Activated T-cell treated with anti-CD3 and anti-CD28 coated beads, Interleukin-2, amount 50 U/mL, for 48 hours (primary cell): ENCODE measurements at places on chromosomes 5 and 9.
A peak's percentile ranks its signal among the peaks of the same experiment; 100 is the strongest.

DNA sequence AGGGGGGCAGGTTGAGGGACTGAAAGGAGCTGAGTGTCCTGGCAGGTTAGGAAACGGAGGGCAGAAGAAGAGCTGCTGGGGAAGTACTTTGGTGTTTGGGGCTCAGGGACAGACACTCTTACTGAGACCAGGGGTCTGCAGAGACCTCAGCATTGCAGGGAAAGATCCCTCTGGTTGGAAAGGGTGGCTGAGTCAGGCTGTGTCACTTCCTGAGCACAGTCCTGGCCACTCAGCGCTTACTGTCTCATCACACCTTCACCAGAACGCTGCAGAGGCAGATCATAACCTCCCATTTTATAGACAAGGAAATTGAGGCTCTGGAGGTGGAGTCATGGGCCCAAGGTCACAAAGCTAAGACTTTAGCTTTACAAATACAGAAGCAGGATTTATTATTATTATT lies 54.3 kb downstream of the LMX1B start:
- no peak for DNase-seq

- DNase-seq: no peak
Observed at GRCh38 chr5:150144246-150144801, 11.3 kb downstream of the PDGFRB start.

DNA sequence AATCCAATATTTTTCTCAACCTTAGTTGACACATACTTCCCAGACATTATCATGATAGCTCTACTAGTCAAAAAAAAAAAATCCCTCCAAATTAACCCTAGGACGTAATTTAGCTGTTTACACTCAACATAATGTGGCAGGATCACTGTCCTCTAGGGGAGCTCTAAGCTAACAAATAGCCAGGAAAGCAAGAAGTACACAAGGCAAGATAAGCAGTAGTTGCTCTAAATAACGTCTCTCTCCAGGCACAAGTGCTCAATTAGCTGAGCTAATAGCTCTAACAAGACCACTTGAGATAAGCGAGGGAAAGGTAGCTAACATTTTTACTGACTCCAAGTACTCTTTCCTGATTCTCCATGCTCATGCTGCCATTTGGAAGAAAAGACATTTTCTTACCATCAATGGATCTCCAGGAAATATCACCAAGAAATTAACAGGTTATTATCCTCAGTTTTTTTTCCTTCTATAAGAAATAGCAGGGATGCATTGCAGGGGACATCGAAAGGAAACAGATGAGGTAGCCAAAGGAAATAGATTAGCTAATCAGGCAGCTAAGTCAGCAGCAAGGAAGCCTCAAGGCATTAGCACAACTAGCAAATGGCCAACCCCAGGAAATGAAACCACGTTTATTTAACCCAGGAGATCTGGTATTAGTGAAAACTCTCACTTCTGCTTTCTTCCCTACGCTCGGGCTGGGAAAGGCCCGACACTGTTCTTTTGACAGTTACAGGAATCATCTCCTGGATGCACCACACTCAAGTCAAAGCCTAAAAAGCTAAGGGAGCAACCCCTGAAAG lies 614.1 kb downstream of the PTPRD start:
- no peak for DNase-seq

DNA sequence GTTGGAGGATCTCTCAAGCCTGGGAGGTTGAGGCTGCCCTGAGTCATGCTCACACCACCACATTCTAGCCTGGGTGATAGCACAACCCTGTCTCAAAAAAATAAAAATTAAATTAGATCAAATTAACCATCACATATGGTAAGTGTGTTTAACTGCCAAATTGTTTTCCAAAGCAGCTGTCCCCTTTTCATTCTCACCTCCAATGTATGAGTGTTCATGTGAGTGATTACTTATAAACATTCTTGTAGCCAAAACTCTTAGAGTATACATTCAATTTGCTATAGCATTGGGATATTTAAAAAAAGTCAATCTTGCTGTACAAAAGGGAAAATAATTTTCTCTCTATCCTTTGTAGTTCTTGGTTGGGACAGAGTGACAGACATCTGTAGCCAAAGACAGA lies 53.4 kb upstream of the SNAPC3 start:
- no peak for DNase-seq

- no peak for DNase-seq
Observed at GRCh38 chr5:160347448-160347847, 23.0 kb downstream of the C1QTNF2 start.

- DNase-seq: no peak
Observed at GRCh38 chr9:109857336-109857735, 77.3 kb downstream of the PALM2AKAP2 start.

GRCh38 chr5:166883016-166883415 lies 1408.4 kb upstream of the WWC1 start:
- DNase-seq: no peak

- no peak for DNase-seq
Observed at GRCh38 chr9:34492051-34492450, 30.7 kb downstream of the ENHO start.

- peak; percentile 55 for DNase-seq
Observed at GRCh38 chr9:127612939-127613582, 984 bp downstream of the STXBP1 start.

- no peak for DNase-seq
Observed at GRCh38 chr5:88281322-88281721, 12.7 kb upstream of the TMEM161B start.

GRCh38 chr5:150540615-150541396 lies 32.9 kb downstream of the NDST1 start:
- DNase-seq: no peak

DNA sequence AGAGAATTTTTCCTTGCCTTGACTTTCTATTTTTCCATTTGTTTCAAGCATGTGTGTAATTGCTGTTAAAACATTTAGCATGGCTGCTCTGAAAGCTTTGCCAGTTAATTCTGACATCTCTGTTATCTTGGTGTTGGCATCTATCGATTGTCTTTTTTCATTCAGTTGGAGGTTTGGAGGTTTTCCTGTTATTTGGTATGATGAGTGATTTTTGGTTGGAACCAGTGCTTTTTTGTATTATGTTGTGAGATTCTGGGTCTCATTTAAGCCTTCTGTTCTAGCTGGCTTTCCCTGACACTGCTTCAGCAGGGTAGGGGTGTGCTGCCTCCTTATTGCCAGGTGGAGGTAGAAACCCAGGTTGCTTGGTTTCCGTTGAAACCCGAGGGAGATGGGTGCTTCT lies 40.9 kb upstream of the DHFR start:
- no peak for DNase-seq

DNA sequence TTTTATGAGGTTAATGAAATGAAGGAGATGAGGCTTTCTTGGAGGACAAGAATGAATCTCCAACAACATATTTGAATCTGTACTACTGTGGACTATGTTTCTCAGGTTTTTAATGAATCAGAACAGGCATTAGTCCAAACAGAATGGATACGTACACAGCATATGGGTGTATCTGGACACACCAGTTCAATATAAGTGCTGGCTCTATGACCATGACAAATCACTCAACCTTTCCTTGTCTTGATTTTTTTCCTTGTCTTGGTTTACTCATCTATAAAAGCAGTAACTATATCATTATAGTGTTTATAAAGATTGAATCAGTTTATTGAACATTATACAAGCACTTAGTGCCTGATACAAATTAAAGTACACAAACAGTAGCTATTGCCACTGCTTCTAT lies 104.1 kb downstream of the AP3B1 start:
- DNase-seq: no peak

DNA sequence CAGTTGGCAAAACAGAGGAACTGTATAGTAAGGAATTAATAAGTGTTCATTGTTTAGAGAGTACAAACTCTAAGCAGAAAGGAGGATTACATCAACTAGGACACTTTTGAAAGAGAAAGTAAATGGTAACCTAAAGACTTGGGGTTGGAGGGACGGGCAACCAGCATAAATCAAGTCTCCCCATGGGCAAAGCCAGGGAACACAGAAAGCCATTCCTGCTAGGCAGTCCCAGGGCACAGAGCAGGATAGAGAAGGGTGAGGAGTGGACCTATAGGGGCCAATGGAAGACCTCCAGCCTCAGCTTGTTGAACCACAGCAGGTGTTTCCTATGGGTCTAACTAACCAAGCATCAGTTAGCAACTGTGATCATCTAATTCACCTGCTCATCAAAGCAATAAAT lies 9.2 kb upstream of the ERAP1 start:
- peak; percentile 37 for DNase-seq

GRCh38 chr9:38030658-38031057 lies 38.4 kb downstream of the SHB start:
- DNase-seq: no peak

GRCh38 chr9:135555203-135555602 lies 6.4 kb upstream of the PAEP start:
- no peak for DNase-seq
